ENCODE measurements at places on chromosomes 2 and 18. TPM values are rescaled to one million over a fixed set of nuclear protein-coding genes. Genes with fewer than 3 reads are reported as not detected.

The PAX8 gene
- 0.19 TPM for polyA plus RNA-seq

The FRZB gene
- 6.3 TPM for polyA plus RNA-seq

The IRS1 gene
- polyA plus RNA-seq = 26.8 TPM

The PROC gene
- 0.43 TPM for polyA plus RNA-seq

The TACR1 gene
- polyA plus RNA-seq = 3.4 TPM

The ASB18 gene
- polyA plus RNA-seq = not detected

The SPP2 gene
- polyA plus RNA-seq = not detected

The ABCG5 gene
- not detected for polyA plus RNA-seq

The ERCC3 gene
- 38.2 TPM for polyA plus RNA-seq

The SNORC gene
- 0.98 TPM for polyA plus RNA-seq

The TUBA4B gene
- polyA plus RNA-seq = not detected

The ASPRV1 gene
- polyA plus RNA-seq = 1.9 TPM

The GBX2 gene
- not detected for polyA plus RNA-seq

The POTEC gene
- not detected for polyA plus RNA-seq

The ZNF532 gene
- polyA plus RNA-seq = 53.8 TPM

The RESP18 gene
- not detected for polyA plus RNA-seq

The KCNK3 gene
- 11.4 TPM for polyA plus RNA-seq

The GREB1L gene
- polyA plus RNA-seq = 0.10 TPM

The GREB1 gene
- 0.86 TPM for polyA plus RNA-seq

The GPR45 gene
- polyA plus RNA-seq = not detected

The CAPN14 gene
- 0.44 TPM for polyA plus RNA-seq

The CNGA3 gene
- polyA plus RNA-seq = 0.15 TPM

The EMILIN2 gene
- 15.7 TPM for polyA plus RNA-seq

The STON1 gene
- polyA plus RNA-seq = 57.0 TPM

The UCN gene
- polyA plus RNA-seq = 1.5 TPM

The UGT1A10 gene
- polyA plus RNA-seq = not detected

The KCNF1 gene
- 0.68 TPM for polyA plus RNA-seq
